Fibroblast of mammary gland (primary cell): ENCODE measurements at places on chromosomes 5 and 9.

- DNase-seq = no peak
Measured at GRCh38 chr5:79480991-79481390, 32.9 kb downstream of the HOMER1 start.

DNA sequence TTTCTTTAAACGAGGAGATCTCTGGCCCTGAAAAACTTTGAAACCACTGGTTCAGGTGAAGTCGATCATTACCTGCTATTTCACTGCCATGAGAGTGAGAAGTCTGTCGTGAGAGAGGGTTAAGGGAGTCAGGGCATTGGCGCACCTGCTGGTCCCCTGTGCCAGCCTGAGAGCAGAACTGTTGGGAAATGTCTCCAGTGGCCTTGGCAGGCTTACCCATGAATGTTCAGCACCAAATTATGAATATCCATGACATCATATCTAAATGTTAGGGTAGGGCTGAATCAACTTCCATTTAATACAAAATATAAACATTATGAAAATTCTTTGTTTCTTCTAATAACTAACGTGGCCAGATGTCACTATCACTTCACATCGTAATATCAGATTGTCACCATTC lies 379.3 kb downstream of the KDM4C start:
- DNase-seq = no peak

DNA sequence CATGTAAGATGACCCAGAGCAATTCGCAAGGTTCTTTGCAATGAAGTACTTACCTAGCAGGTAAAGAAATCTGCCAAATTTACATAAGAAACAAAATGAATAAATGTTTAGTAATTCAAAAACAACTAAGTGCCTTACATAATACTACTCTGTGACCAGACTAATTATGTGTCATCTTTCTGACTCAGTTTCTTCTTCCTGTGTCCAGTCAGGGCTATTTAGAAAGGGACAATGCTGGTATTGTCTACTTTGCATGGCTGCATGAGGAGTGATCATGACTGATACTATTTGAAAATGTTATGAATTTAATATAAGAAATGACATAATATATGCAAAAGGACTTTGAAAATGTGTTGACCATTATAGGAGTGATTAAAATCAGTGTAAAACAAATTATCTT lies 210.0 kb downstream of the TMEM161B start:
- no peak for DNase-seq

- DNase-seq = no peak
Measured at GRCh38 chr9:4592295-4592694, 69.8 kb upstream of the PLPP6 start.

DNA sequence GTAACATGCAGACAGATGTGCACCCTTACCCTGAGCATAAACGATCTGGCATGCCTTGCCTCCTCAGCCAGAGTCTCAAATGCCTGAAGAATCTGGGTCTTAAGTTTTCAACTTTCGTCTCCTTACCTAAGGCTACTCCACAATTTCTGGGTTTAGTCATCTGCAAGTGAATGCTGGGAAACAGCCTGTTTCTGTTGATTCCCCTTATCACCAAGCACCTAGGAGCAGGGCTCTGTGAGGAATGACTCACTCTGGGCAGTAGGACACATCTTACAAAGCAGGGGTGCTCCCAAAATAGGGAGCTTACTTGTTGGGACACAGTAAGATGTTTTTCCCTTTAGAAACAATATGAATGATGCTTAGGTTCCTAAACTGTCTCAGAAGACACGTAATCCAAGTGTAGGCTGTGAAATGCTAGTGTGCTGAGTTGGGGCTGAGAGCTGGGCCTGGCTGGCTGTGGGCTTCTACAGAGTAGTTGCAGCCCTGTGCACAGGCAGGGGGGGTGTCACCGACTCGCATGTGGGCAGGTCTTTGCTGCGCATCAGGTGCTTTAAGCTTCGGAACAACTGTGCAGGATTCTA lies 58.0 kb downstream of the DAP start:
- peak; percentile 54 for DNase-seq

- DNase-seq = no peak
Measured at GRCh38 chr5:93756372-93756771, 15.0 kb upstream of the POU5F2 start.

DNA sequence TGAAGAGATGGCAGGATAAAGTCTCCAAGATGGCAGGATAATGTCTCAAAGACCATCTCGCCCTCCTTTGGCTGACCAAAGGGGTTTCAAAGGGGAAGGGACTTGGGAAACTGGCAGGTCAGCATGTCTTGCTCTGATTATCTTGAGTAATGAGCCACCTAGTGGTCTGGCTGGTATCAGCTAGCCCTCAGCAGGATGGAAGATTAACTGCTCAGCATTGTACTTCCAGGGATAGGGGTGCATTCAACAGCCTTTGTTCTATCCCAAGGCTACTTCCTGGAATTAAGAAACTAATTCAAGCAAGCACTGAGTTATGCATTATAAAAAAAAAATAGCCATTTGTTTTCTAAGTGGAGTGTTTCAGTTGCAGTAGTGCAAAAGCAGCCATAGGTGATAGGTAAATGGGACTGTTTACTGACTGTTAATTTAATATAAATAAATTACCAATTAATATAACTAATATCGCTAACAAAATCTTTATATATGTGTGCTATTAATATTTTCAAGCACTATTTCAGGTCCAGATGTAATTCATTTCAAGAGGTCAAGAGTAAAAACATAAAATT lies 555.5 kb downstream of the CDH9 start:
- peak; percentile 9 for DNase-seq

DNA sequence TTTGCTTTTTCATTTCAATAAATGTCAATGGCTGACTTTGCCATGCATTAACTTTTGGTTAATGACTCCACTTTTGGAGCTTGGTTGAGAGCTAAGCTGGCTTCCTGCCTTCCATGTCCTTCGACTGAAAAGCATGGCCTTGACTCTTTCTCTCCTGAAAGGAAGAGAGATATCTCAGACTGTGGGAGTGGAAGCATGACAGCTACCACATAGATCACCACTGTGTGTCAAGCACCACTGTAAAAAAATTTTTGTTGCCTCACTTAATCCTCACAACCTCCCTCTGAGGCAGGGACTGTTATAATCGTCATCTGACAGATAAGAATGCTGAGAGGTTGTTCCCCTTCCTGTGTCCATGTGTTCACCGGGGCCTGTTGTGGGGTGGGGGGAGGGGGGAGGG lies 184.8 kb downstream of the RORB start:
- no peak for DNase-seq

DNA sequence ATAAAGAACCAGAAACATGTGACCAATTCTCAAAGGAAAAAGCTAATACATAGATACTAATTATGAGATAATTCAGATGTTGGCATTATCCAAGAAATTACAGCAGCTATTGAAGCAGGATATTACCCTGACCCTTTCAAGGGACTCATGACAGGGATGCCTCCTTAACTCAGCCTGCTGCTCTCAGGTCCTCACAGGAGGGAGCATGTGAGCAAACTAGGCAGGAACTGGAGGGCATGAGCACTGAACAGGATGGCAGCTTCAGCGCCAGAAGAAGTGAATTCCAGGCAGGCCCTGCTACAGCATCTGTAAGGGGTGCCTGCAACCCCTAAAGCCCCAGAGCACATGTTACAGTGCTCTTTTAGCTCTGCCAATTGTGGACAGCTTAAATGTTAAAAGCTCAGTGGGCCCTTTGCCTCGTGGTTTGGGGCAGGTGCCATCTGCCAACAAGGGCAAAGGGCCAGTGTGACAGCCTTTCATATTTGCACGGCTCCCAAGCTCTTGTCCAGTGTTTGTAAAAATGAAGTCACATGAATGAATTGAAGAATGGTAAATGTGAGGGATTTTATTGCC lies 464.7 kb upstream of the COX7C start:
- DNase-seq = no peak

- no peak for DNase-seq
Measured at GRCh38 chr9:18126831-18127498, 347.0 kb upstream of the ADAMTSL1 start.

DNA sequence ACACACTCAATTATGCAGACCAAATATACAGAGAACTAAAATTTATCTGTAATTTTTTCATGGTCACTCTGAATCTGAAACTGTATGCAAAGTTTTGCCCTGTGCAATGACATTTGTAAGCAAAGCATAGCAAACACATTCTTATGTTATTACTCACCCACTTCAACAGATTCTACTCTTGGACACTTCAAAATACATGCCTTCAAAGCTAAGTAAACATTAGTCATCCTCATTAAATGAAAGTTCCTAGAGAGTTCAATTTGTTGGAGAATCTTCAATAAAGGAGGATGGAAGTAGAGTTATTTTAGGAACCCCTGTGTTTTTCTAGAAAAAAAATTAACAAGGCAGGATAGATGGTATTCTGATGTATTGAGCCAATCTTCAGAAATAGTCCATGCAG lies 639.7 kb upstream of the C9orf72 start:
- peak; percentile 62 for DNase-seq

DNA sequence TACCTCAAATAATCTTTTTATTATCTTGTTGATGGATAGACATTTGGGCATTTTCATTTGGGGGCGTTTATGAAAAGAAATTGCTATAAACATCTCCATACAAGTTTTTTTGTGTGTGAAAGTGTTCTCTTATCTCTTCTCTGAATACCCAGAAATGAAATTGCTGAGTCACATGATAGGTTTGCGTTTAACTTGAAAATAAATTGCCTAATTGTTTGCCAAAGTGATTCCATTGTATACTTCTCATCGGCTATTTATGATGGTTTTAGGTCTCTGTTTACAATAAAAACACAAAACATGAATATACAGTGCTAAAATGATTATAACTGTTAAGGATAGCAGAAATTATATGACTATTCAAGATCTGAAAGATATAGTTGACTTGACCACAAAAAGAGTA lies 361.7 kb downstream of the TAF11L14 start:
- no peak for DNase-seq

GRCh38 chr5:80324912-80325311 lies 5.1 kb downstream of the SPZ1 start:
- no peak for DNase-seq

- DNase-seq = no peak
Measured at GRCh38 chr5:159712672-159713071, 203.6 kb upstream of the ADRA1B start.

DNA sequence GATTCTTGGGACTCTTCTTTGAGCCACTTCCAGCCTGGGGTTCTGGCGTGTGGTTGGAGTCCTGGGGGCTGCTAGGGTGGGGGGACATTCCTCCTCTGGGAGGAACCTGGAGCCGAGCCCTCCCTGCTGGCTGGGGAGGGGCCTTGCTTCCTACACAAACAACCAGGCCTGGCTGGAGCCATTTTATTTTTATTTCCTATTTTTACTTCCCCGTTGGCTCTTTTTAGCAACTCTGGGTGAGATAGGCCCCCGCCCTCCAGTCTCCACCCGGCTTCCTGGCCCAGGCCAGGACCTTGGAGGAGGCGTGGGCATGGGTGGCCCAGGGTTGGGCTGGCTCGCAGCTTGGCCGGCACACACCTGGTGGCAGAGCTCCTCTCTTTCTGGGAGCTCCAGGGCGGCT lies 15.1 kb downstream of the RXRA start:
- DNase-seq = no peak

DNA sequence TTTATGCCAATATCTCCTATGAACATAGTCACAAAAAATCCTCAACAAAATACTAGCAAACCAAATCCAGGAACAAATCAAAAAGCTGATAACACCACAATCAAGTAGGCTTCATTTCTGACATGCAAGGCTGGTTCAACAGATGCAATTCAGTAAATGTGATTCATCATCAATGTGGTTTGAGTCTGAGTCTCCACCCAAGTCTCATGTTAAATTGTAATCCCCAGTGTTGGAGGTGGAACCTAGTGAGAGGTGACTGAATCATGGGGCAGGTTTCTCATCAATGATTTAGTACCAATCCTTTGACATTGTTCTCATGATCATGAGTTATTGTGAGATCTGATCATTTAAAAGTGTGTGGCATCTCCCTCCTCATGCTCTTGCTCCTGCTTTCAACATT lies 1072.7 kb downstream of the NR2F1-AS1 start:
- peak; percentile 39 for DNase-seq

GRCh38 chr9:34963552-34963951 lies 5.5 kb downstream of the PHF24 start:
- DNase-seq = no peak

GRCh38 chr5:61823781-61824180 lies 482.2 kb upstream of the KIF2A start:
- no peak for DNase-seq
